ENCODE measurements at places on chromosomes 7 and 10. TPM values are rescaled to one million over a fixed set of nuclear protein-coding genes. Genes with fewer than 3 reads are reported as not detected.

GRCh38 chr10:80421050-80421706 is 12.8 kb downstream of the PRXL2A start:
- DNase-seq: no peak

DNA sequence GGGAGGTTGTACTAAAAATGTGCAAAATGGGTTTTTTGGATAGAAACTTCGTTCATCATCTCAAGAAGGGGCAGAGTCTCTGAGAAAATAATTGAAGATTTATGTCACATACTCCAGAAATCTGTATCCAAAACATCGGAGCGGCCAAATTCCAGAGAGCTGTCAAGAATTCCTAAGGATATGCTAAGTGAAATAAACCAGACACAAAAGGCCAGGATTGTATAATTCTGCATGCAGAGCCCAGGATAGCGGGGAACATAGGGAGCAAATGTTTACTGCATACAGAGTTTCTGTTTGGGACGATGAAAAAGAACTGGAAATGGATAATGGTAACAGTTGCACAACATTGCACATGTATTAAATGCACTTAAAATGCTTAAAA is 224.2 kb upstream of the AUTS2 start:
- no peak for DNase-seq

Gene IL2RA
- not detected for total RNA-seq

Gene FFAR4
- total RNA-seq: not detected
